ENCODE measurements at places on chromosomes 7 and 10. TPM values are rescaled to one million over a fixed set of nuclear protein-coding genes. Genes with fewer than 3 reads are reported as not detected.

Gene PRKAG2
- 20.6 TPM for total RNA-seq

Gene CLCN1
- 0.14 TPM for total RNA-seq

Gene WNT8B
- 3.1 TPM for total RNA-seq

Gene VIPR2
- 0.36 TPM for total RNA-seq

Gene PPP1R9A
- total RNA-seq, result 55.2 TPM

Gene AMPH
- total RNA-seq, result 1.9 TPM

Gene POLR1F
- 14.1 TPM for total RNA-seq

Gene PIK3AP1
- 40.0 TPM for total RNA-seq

Gene CAV2
- total RNA-seq, result 9.4 TPM

Gene LIPM
- not detected for total RNA-seq

Gene HGF
- total RNA-seq, result not detected
